Left colon (tissue), 2 donors: ENCODE measurements at places on chromosomes 4 and X. TPM values are rescaled to one million over a fixed set of nuclear protein-coding genes. Genes with fewer than 3 reads are reported as not detected.

DNA sequence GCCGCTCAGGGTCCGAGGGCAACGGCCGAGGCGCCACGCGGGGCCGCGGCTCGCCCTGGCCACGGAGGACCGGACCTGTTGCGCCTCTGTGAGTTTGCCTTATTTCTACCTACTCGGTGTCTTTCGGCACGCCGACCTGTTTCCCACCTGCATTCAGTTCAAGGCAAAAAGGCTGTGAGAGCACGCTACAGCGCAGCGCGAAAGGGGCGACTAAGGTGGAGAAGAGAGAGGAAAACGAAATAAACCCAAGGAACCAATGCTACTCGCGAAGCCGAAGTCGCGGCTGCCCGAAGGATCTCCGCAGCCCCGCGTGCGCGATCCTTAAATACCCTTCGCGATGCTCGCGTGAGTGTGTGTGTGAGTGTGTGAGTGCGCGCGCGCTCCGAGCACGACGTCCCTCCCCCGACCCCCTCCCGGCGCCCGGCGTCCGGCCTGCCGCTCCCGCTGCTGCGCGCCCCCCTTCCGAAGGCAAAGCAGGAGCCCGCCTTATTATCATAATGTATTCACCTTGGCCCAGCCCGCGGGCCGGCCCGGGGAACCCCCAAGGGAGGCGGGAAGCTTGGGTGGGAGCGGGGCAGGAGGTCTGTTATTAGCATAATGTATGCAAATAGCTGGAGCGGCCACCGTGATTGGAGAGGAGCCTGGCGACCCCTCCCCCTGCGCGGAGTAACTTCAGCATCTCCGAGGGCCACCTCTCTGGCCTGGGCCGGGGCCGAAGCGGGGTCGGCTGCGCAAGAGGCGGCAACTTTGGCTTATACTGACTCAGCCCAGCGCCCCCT is at the start of gene COL25A1:
TSS of gene COL25A1 (minus strand) at position 298 of the 779 bp plus-strand sequence.
- DNase-seq = peak; percentile 25

- no peak for DNase-seq
Observed at GRCh38 chr4:21697583-21697982, 251.0 kb downstream of the KCNIP4 start.

DNA sequence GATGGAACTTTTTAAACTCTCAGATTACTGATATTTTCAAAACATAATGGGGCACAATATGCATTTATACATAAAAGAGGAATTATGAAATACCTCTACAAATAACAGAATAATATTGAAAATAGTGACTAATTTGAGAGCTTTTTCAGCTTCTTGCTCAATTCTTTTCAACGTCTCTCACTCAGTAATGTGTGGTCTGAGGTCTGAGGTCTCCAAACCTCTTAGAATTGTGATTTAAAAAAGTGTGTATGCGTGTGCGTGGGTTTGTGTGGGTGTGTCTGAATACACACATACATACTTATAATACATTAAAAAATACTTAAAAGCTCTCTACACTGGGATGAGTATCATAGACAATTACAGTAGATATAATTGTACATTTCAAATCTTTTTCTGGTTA is 7.9 kb downstream of the NDNF start:
- no peak for DNase-seq

- DNase-seq = peak; percentile 69
Observed at GRCh38 chr4:113979148-113979904, at the start of gene ARSJ. Gene ARSJ, minus strand, starts transcription at chr4:113979647. Its CDS starts 813 bp downstream, at chr4:113978834.

- no peak for DNase-seq
Observed at GRCh38 chrX:50469206-50469605, 1.4 kb downstream of the DGKK start.

DNA sequence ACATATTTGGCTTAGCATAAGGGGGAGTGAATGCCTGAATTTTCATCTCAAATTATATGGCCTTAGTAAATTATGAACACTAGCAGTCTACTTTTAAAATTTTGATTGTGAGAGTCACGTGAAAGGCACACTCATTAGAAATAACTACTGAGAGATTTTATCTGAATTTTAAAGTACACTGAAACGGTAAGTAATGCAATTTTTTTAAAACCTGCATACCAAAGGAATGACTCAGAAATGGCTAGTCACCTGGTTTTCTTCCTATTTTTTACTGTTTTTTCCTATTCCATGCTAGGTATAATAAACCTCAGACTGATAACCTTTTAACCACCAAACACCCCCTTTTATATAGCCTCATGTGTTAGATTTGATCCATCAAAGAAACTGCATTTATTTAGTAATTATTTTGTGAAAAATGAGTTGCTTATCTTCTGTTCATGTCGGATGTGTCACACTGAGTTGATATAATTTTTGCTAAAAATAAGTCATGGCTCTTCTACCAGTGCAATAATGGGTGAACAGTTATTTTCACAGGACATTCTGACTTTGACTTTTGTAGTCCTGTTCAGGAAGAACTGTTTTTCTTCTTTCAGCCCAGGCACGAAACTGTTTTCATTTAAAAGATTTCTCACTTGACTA is 40.4 kb downstream of the CPEB2 start:
- DNase-seq = no peak

DNA sequence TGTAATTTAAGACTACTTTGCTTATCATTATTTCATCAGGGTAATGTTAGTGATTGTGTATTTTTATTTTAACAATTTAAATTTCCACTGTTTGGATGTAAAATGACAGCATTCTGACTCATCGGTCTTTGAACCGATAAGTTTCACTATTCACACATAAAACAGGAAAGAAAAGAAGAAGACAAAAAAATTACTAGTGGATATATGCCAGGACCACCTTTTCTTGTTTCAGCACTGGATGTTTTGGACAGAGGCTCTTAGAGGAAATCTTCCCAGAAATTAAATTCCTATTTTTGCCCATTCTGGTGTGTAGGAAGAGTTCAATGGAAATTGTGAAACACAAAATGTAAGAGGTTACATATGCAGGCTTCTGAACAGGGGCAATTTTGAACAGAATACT is 57.4 kb downstream of the VEGFC start:
- DNase-seq = no peak

DNA sequence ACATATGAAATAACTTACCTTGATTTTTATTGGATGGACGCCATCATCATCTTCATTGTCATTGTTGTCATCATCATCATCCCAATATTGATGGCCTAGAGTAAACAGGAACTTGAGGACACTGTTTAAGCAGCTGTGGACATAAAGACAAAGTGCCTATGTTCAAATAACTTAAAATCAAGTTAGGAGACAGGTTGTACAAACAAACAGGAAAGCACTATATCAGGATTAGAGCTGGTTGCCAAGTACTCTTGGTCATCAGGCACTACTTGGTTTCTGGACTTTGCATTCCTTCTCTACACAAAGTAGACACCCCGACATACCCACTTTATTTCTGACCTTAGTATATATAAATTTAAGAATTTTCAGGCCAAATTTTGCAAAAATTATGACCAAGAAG is 608.6 kb downstream of the KLHL13 start:
- DNase-seq = no peak

DNA sequence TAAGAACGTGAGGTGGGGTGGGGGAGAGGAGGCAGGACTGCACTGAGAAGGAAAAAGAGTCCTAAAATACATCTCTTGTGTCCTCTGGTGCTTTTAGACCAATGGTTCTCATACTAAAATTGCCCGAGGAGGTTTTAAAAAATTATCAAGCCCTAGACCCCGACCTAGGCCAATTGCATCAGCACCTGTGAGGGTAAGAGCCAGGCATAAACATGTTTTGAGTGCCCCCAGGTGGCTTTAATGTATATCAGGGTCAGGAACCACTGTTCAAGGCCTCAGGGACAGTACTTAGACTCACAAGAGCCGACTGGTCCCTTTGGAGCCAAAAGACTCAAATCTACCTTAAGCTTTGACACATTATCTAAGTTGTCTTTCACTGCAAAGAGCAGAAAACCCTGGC is 37.5 kb upstream of the TMEM150C start:
- DNase-seq = no peak

- no peak for DNase-seq
Observed at GRCh38 chr4:5863461-5864113, 29.3 kb downstream of the CRMP1 start.

GRCh38 chr4:7705593-7705992 is 234.1 kb downstream of the AFAP1 start:
- DNase-seq = no peak

DNA sequence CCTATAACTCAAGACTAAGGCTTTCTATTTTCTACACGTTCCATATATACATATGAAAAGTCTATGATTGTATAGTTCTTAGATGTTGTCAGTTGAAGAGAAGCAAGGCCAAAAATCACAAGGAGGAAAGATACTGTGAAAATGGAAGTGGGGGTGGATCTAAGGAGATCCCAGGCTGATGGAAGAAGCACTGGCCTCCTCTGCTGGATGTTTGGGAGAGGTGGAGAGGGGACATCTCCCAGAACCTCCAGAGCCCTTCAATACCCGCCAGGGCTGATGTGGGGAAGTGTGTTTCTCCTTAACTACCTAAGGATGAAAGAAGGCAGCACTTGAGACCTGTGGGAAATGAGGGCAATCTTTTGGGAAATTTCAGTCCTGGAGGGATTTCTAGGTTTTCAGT is 67.4 kb downstream of the RASGEF1B start:
- no peak for DNase-seq

DNA sequence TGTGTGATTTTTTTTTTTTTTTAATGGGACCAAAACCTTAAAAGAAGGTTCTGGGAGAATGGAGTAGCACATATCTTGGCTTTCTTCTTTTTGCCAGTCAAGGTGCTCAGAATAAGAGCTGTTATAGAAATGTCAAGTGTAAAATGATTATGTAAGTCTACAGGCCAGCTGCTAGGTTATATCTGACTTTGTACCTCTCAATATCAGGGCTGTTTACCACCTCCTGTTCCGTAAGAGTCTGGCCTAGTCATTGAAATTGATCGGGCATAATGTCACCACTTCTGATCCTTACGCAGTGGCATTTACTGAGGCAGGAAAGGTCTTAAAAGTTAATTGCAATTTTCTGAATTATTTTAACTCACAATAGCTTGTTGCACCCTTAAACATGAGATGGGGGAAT is 41.1 kb downstream of the LIMCH1 start:
- DNase-seq = no peak

GRCh38 chr4:54614149-54614548 is 43.6 kb upstream of the KIT start:
- DNase-seq = no peak

- DNase-seq = no peak
Observed at GRCh38 chr4:74456849-74457395, 12.0 kb downstream of the AREG start.

DNA sequence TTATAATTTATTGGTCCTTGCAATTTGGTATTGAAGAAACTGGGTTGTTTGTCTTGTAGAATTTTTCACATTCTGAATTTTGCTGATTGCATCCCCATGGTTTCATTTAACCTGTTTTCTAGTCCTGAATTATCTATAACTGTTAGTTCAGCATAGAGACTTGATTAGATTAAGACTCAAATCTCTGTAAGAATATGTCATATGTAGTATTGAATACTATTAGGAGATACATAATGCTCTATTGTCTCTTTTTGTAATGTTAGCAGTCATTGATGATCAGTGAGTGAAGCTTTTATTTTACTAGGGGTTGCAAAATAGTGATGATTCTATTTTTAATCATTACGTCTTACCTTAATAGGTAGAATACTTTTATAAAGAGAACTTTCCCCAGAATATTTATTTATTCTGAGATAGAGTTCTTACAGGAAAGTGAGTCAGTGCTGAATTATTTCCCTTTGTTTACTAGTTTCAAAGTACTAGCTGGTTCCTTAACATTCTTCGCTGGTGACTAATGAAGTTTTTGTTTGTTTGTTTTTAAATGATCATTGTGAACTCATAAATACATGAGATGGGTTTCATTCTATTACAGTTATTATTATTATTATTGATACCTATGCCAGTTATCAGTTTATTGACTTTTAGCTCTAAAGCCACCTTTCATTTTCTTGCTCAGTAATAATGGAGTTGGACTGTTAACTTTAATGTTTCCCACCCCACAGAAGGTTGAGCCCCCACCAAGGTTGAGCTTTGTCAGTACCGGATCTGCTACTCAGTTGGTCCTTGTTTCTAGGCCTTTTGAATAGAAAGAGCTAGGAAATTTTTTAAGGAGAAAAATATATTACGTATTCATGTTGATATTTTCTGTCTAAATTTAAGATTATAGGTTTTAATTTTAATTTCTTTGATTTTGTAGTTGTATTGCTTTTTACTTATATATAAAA is 102.3 kb downstream of the LARP1B start:
- DNase-seq = no peak

DNA sequence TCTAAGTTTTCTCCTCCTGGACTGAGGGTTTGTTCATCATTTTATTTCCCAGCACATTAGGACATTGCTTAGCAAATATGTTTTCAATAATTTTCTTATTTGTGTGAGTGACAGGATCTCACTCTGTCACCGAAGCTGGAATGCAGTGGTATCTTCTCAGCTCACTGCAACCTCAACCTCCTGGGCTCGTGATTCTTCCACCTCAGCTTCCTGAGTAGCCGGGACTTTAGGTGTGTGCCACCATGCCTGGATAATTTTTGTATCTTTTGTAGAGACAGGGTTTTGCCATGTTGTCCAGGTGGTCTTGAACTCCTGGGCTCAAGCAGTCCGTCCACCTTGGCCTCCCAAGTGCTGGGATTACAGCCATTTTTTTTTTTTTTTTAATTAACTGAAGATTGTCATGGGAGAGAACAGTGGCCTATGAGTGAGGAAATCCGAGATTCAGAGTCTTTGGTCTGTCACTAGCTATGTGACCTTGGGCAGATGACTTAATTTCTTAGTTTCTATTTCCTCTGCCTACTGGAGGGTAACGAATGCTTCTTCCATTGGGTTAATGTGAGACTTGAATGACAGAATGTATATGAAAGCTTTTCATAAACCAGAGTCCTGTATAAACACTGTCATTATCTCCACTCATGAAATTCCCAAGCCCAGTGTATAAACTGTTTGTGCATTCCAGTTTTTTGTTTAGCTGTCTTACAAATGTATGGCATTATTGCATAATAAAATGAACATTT is 23.9 kb downstream of the MOB1B start:
- no peak for DNase-seq

Gene TMPRSS11E
- total RNA-seq = not detected

Gene GPRASP1
- 5.0 TPM for total RNA-seq

Gene FRMD7
- total RNA-seq = not detected

Gene ASB11
- 0.12 TPM for total RNA-seq

Gene IL2RG
- total RNA-seq = 98.7 TPM

Gene MXRA5
- 1.9 TPM for total RNA-seq

Gene TMEM192
- 19.4 TPM for total RNA-seq

Gene SPCS3
- total RNA-seq = 88.5 TPM

Gene CNGA1
- total RNA-seq = 11.5 TPM

Gene ARHGEF38
- total RNA-seq = 11.6 TPM

Gene PCDH18
- 3.1 TPM for total RNA-seq

Gene BST1
- total RNA-seq = 11.9 TPM

Gene PABPC5
- total RNA-seq = 0.47 TPM

Gene RPA4
- 2.4 TPM for total RNA-seq
